ENCODE measurements at places on chromosomes 5 and 9.
A peak's percentile ranks its signal among the peaks of the same experiment; 100 is the strongest.

- no peak for DNase-seq
These were observed 651.0 kb upstream of the RORB start for GRCh38 chr9:73845954-73846690.

DNA sequence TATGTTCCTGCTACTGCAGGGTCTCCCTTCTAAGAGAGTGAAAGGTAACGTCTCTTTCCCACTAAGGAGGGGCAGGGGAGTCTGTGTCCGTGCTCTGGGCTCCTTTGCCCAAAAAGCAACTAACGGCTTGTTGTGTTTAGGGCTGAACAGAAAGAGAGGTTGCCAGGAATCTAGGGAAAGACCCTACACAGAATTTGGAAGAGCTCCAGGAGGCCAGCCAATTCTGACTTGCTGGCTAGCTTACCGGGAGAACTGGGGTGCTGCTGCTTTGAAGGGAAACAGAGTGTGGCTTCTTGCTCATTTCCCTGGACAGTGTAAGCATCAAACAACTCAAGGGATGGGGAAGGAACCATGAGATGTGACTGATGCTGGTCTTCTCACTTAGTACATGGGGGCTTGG is 176.1 kb downstream of the GADD45G start:
- no peak for DNase-seq

DNA sequence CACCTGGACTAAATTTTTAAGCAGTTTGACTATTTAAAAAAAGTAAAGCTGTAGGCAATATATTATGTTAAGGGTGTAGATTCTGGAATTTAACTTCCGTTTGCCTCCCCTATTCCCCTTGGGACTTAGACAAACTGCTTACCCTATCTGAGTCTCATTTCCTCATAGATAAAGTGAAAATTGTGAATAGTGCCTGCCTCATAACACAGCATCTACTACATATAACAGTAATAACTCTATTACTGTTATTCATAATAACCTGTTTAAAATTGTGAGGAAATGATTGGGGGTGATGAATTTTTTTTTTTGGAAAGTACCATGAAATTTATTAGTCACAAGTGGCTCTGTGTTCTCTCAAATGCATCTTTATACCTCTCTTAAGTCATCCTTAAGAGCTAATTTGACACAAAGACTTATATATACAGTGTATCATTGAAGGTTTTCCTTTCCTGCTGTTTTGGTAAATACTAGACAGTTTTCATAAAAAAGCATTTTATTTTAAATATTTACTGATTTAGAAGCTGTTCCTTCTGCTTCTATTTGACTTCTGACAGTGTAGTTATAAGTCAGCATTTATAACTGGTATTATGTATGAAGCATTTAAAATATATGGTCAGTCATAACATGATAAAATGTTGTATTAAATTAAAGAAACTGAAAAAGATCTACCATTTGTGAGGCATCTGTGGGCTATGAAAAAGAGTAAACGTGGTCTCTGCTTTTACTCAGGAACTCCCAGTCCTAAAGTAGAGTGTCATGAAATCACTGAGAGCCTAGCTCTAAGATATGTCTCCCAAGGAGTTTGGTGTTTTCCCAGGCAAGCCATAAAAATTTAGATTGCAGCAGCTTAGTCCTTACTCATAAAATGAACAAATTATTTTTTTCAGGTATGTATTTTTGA is 46.4 kb downstream of the MCCC2 start:
- no peak for DNase-seq

DNA sequence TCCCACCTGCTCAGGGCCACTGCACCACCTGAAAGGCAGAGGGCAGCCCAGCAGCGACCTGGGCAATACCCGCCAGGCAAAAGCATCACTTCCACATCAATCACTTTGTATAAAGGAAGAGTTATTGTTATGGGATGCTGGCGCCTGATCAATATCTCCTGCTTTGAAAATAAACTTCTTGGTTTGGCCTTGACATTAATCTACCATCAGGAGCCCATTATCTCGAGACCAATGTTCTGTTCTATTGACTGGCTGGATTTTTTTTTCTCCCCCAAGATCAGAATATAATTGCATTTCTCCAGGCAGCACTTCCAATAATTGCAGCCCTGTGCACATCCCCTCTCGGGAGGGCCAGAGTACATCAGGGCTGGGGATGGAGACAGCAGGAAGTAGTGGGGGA is 44.4 kb upstream of the SAP30L start:
- no peak for DNase-seq

GRCh38 chr5:153613144-153613543 is 122.7 kb downstream of the GRIA1 start:
- no peak for DNase-seq

- no peak for DNase-seq
These were observed 19.5 kb downstream of the IRX2 start for GRCh38 chr5:2732004-2732403.

- no peak for DNase-seq
These were observed 10.3 kb downstream of the LARP1 start for GRCh38 chr5:154765396-154765925.

DNA sequence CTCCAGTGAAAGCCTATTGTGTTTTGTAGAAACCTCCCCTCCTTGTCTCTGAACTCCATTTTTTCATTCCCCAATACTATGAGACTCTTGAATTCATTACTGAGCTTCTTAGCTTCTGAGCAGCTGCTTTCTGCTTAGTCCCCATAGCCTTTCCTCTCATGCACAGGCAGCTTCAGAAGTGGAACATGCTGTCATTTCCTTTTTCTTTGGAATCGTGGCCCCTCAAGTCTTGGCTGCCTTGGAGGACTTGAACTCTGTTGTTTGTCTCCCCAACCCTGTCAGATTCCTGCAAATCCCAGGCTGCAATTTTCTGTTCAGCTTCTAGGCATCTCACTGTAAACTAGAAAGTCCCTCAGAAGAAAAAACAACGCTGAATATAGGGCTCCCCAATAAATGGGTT is 268.5 kb downstream of the ARRDC3 start:
- no peak for DNase-seq

GRCh38 chr5:153655201-153655510 is 164.7 kb downstream of the GRIA1 start:
- DNase-seq, result no peak

DNA sequence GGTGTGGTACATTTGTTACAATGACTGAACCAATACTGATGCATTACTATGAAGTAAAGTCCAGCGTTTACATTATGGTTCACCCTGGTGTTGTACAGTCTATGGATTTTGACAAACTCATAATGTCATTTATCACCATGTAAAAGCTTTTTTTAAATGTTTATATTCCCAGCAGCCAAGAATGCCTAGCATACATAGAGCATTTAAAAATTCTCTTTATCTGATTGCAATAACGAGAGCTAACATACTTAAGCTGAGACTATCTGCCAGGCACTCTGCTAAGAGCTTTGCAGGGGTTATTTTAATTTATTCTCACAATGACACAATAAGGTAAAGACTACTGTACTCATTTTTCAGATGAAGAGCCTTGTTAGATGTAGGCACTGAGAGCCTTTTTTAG is 24.1 kb downstream of the PRDM6 start:
- no peak for DNase-seq

- peak; percentile 61 for DNase-seq
These were observed 2.8 kb downstream of the GBGT1 start for GRCh38 chr9:133160742-133161546.

- DNase-seq, result no peak
These were observed 8.4 kb upstream of the RANBP3L start for GRCh38 chr5:36310138-36310537.

Measured in activated CD4-positive, alpha-beta T cell treated with anti-CD3 and anti-CD28 coated beads, Interleukin-2, amount 50 U/mL, for 16 hours (primary cell).